ENCODE measurements at places on chromosomes 13 and 19.

GRCh38 chr19:35531291-35531690, 2.0 kb upstream of the GAPDHS start:
- DNase-seq, result no peak

DNA sequence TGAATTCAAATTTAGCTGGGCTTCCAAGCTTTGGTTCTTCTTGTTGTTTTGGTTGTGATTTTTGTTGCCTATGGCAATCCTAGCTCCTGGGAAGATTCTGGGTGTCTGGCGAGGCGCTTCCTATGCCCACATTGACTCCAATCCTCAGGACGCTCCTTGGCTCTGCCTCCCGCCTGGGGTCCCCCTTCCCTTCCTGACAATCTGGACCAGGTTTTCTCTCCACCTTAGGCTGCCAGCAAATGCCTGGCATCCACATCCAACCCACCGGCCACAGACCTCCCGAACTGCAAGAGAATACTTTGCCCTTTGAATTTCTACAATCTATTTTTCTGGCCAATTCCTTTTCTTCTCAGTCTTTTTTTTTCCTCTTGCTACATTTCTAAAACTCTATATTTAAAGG, 186.9 kb upstream of the UBL3 start:
- no peak for DNase-seq

DNA sequence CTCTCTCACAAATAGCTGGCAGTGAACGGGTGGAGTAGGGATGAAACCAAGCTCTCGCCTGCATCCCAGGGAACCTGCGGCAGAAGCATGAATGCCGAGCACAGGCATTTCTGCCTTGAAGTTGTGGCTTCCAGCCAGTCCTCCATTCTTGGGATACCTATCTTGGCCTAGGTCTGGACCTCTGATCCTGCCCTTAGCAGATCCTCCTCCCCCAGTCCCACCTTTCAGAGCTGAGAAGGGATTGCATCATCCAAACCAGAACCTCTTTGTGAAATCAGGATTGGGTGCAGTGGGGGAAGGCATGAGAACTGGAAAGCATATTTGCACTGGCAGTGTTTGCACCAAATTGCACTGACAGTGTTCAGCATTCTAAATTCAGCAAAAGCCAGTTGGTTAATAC, 5.8 kb downstream of the ZNF780A start:
- DNase-seq, result no peak

GRCh38 chr13:97878431-97879375, 74.8 kb upstream of the IPO5 start:
- DNase-seq, result no peak

GRCh38 chr13:39596685-39597084, 6.3 kb downstream of the LHFPL6 start:
- no peak for DNase-seq

DNA sequence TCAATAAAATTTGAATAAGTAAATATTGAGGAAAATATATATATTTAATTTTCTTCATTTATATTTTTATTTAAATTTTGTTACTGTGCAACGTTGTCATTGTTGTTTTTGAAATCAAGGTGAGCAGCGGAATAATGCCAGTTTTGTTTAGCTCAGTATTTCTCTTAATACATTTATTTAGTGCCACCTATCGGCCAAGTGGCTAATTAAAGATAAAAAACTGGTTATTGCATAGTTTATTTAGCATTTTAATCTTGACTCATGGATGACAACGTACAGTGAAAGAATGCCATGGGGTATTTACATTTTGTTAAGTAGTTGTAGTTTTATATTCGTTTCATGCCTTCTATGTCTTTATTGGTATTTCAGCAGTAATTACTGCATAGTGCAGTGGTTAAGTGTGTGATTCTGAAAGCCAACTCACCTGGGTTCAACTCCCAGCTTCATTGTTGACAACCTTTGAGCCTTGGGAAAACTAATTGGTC, 265.9 kb downstream of the MYO16 start:
- DNase-seq, result no peak

DNA sequence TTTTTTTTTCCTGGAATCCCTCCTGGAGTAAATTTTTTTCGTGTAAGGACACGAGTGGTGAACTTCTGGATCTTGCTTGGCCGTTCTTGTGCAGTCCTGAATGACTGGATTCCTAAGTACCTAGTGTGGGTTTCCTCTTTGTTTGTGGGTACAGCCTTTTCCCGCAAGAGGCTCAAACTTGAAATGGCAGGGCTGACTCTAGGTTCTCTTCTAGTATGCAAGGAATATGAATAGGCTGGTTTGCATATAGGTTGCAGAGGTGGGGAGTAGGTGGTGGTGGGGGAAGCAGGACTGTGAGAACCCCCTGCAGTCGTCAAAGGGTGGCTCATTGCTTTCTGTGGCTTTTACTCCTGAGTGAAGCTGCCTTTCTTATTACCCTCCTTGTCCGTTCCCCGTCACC, 13.6 kb downstream of the UBAC2 start:
- DNase-seq, result no peak

- DNase-seq, result no peak
These were observed 113.7 kb downstream of the RFC3 start for GRCh38 chr13:33931397-33932311.

- no peak for DNase-seq
These were observed 27.9 kb downstream of the ENOX1 start for GRCh38 chr13:43758834-43759233.

GRCh38 chr19:23281663-23282276, 31.6 kb upstream of the ZNF724 start:
- DNase-seq, result no peak

DNA sequence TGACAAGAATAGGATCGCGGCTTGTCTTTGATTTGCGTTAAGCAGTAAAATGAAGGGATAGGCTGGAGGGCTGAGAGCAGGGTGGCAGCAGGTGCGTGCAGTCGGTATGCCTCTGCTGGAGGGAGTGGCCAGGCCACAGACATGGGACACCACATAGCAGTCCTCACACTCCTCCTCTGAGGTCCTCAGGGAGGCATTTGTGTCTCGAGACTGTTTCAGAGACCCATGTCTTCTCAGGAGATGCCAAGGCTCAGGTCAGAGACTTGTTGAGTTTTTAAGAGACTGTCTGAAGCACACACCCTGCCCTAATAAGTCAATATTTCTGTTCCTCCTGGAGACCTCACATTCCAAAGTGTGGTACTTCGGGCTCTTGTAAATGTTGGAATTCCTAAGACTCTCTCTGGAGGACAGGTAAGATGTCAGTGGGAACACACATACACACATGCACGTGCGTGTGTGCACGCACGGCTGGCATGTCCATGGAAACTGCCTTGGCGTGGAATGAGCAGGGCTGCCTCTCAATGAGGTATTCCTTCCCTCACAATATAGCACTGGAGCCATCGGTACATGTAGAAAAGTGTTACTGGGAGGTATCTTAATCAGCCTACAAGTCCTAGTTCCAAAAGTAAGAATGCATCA, 46.4 kb downstream of the COL4A2 start:
- DNase-seq, result no peak

Measured in HS-5 (cell line).